ENCODE measurements at places on chromosomes 12 and 14.

- no peak for DNase-seq
These were observed 29.1 kb downstream of the C14orf132 start for GRCh38 chr14:96067985-96068930.

- no peak for DNase-seq
These were observed 209.7 kb upstream of the NPAS3 start for GRCh38 chr14:32728976-32729375.

GRCh38 chr12:53505555-53506449 is 1.5 kb downstream of the NPFF start:
- DNase-seq: peak; percentile 34

DNA sequence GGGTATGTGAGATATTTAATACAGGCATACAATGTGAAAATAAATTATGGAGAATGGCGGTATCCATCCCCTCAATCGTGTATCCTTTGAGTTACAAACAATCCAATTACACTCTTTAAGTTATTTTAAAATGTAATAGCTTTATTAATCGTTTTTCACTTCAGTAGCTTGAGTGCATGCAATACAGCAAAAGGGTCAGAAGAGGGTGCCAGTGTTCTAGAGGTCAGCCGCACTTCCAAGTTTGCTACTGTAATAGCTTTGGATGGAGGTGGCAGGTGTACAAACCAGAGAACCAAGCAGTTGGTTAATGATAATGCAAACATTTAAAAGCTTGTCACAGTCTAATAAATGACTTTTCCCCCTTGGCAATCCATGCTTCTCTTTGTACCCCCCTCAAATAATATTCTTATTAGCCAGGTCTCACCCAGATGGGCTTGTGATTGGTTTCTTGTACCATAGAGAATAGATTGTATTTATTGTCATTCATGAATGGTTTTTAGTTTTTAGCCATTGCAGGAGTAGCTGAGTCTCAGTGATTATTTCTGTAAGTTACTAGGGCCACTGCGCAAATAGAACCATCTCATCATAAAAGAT is 127.0 kb downstream of the ERC1 start:
- peak; percentile 87 for DNase-seq

- DNase-seq: no peak
These were observed 3.3 kb downstream of the DDHD1 start for GRCh38 chr14:53149668-53150316.

DNA sequence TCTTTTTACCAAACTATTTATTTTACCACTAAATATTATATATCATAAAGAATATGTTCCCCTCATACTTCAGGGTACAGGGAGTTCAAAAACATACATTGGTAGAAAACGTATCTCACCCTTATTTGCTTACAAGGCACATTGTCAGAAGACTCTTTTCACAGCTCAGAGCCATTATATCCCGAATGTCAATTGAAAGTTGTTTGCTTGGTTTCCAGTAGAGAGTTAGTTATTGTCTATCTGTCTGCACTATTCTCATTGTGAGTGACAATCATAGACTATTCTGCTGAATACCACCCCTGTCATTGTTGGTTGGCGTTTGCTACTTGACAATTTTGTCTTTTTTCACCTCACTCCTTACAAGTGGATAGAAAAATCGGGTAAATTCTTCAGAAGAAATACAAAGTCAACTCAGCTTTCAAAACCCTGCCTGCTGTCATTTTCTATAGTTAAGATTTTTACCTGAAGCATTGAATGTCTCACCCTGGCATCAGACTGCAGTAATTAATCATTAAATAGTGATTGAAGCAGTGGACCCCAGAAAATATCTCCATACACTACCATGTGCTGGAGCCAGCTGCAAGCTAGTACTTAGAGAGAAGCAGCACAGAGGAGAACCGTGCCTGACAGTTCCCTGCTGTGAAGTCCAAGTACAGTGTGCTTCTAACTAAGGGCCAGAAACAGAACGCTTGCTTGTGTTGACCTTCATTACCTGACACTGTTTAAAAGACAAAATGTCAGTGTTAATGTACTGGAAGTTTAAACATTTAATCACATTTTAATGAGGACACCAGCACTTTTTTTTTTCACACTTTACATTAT is 510.6 kb downstream of the RERGL start:
- no peak for DNase-seq

DNA sequence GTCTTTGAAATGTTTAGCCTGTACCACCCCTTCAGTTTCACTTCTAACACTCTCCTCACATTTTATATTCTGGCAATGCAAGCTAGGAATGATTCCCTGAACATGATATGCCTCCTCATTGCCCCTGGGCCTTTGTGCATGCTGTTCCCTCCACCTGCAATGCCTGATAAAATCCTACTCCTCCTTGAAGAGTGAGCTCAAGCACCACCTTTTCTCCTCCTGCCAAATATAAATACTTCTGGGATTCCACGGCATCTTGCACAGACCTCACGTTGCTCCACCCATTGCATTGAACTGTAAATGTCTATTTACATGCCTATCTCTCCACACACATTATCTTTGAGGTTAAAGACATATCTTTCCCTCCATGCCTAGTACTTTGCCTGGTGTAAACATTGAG is 21.1 kb downstream of the NKX2-1 start:
- no peak for DNase-seq
